ENCODE measurements at places on chromosomes 16 and 17.
A peak's percentile ranks its signal among the peaks of the same experiment; 100 is the strongest.

DNA sequence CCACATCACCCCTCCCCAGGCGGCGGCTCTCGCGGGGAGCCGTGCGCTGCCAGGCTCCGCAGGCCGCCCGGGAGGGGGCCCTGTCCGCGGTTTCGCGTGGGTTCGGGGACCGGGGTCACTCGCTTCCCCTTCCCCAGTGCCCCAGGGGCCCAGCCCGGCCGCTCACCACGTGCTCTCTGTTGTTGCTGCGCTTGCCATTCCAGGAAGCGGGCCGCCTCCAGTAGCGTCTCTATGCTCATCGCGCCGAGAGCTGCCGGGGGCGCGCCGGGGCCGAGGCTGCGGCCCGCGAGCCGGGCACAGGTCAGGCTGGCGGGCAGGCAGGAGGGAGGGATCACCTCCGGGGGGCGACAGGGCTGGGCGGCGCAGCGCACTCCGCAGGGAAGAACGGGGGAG, 390 bp downstream of the MNT start:
- DNase-seq = no peak

- peak; percentile 30 for DNase-seq
These were observed 40.8 kb upstream of the BHLHA9 start for GRCh38 chr17:1229349-1229899.

- DNase-seq = no peak
These were observed 34.4 kb upstream of the ENDOV start for GRCh38 chr17:80380555-80381002.

GRCh38 chr16:89401641-89402445, 88.5 kb downstream of the ANKRD11 start:
- no peak for DNase-seq

DNA sequence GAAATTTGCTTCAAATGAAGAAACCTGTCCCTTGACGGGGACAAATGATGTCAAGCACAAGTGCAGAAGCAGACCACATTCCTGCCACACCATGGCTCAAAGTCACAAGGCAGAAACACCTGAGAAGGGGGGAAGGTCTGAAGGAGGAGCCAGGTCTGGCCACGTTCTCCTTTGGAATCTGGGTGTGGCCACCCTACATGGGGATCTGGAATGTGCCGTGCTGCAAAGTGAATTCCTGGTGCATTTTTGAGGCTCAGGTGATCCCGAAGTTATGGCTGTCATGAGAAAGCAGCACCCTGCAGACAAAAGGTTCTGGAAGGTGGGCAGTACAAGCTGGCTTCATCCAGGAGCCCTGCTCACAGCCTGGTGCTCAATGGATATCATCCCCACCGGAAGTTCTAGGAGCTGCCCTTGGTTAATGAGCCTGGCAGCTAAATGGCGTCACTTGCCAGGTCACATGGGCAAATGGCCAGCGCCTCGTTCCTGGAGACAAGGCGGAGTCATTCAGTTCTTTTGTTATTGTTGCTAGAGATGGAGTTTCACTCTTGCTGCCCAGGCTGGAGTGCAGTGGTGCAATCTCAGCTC, 20.1 kb upstream of the ADCY9 start:
- no peak for DNase-seq

- DNase-seq = no peak
These were observed 138.1 kb downstream of the TRIM37 start for GRCh38 chr17:58968426-58969061.

- DNase-seq = no peak
These were observed 215.6 kb upstream of the MAF start for GRCh38 chr16:79816081-79816497.

- DNase-seq = no peak
These were observed 111.9 kb downstream of the CNTNAP4 start for GRCh38 chr16:76389126-76389525.

- no peak for DNase-seq
These were observed 158.1 kb upstream of the ASIC2 start for GRCh38 chr17:33451221-33451620.

DNA sequence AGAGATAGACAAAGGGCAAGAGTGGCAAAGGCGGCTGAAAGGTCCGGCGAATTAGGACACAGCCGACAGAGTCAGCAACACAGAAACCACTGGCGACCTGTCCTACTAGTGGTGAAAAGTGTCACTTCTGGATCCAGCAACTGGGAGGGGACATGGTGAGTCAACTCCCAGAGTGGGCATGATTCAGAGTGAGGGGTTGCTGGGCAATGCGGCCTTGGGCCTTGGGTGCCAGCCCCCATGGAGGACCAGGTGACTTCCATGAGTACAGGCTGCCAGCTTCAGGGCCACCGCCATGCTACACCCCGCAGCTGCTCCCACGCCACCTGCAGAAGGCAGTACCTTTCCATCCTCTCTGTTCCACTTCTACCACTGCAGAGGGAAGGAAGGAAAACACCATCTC, 110.6 kb downstream of the ZFHX3 start:
- no peak for DNase-seq

DNA sequence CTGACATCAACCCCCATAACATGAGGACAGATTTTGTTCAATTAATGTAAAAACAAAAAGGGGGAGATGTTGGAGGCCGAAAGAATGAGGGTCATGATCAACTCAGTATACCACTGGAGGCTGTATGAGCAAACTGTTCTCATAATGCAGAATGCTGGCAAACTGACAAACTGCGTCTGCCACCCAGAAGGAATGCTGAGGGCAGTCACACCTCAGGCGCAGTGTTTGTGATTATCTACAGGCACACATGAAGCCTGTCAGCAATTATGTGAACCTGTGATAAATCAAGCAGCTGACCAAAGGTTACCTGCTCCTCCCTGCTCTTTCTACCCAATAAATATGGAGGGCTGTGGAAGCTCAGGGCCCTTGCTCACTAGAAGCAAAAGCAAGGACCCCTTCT, 27.3 kb downstream of the CD300LG start:
- DNase-seq = no peak

Data from stimulated activated CD8-positive, alpha-beta memory T cell treated with anti-CD3 and anti-CD28 coated beads, Interleukin-4, amount 100 ng/mL, for 4 hours (primary cell).